Tibial nerve (tissue), 4 donors: ENCODE measurements at places on chromosomes 3 and 15. TPM values are rescaled to one million over a fixed set of nuclear protein-coding genes. Genes with fewer than 3 reads are reported as not detected.

The MAP1A gene
- 21.9 TPM for total RNA-seq

The UCN2 gene
- total RNA-seq = 1.5 TPM

The PLSCR5 gene
- not detected for total RNA-seq

The RASL12 gene
- total RNA-seq = 75.3 TPM

The DIPK2A gene
- total RNA-seq = 42.2 TPM

The SNAPC5 gene
- 21.0 TPM for total RNA-seq

The PPP1R14D gene
- total RNA-seq = not detected

The SUCNR1 gene
- 0.84 TPM for total RNA-seq

The GBE1 gene
- total RNA-seq = 30.8 TPM
